ENCODE measurements at places on chromosomes 7 and 10. TPM values are rescaled to one million over a fixed set of nuclear protein-coding genes. Genes with fewer than 3 reads are reported as not detected.

- DNase-seq = no peak
Measured at GRCh38 chr10:33117230-33117629, 159.2 kb upstream of the ITGB1 start.

- DNase-seq = peak; percentile 84
Measured at GRCh38 chr10:133261726-133262325, 14.8 kb downstream of the ADAM8 start.

GRCh38 chr10:106555599-106555998 is 608.9 kb downstream of the SORCS1 start:
- DNase-seq = no peak

DNA sequence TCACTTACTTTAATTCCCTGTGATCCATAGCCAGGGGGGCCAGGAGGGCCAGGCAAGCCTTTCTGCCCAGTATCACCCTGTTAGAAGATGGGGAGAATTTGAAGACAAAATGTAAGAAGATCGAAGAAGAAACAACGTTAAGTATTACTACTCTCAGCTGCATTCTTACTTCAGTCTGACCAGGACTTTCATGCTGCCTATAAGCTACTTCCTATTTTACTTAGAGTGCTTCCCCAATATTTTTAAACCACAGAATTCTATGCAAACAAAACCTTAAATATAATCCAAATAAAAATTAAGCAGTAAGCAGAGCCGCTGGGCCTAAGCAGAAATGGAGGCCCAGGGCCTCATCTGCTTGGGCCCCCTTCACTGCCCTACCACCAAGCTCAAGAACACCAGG is 117.8 kb downstream of the COL28A1 start:
- no peak for DNase-seq

GRCh38 chr10:97573021-97573420 is 442 bp downstream of the ANKRD2 start:
- no peak for DNase-seq

DNA sequence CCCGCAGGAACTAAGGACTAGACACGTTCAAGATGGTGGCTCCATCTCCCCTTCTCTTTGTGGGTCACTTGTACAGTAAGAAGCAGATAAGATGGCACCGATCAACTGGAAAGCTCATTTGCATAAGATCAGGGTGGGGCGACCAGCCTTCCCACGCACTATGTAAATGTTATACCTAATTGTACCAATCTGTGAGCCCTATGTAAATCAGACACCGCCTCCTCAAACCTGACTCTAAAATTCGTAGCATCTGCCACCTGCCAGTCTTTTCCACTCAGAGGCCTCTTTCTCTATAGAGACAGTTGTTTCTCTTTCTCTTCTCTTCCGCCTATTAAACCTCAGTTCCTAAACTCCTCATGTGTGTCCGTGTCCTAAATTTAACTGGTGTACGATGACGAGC is 324.5 kb downstream of the PHF14 start:
- no peak for DNase-seq

The CLDN4 gene
- total RNA-seq = 0.24 TPM

The SLC26A3 gene
- total RNA-seq = 0.37 TPM

The EN2 gene
- not detected for total RNA-seq

Measured in activated T-cell treated with anti-CD3 and anti-CD28 coated beads, Interleukin-2, amount 50 U/mL, for 4 hours (primary cell).